ENCODE measurements at places on chromosomes 3 and 15. TPM values are rescaled to one million over a fixed set of nuclear protein-coding genes. Genes with fewer than 3 reads are reported as not detected.

PLCL2 gene
- 21.9 TPM for total RNA-seq

HIGD2B gene
- not detected for total RNA-seq

MNS1 gene
- total RNA-seq, result 2.4 TPM

SERPINI2 gene
- total RNA-seq, result 1.6 TPM

POTEB gene
- total RNA-seq, result not detected

SST gene
- not detected for total RNA-seq

TM4SF4 gene
- total RNA-seq, result not detected

PRICKLE2 gene
- 35.1 TPM for total RNA-seq

SLC2A2 gene
- total RNA-seq, result not detected

HTR3E gene
- total RNA-seq, result not detected

TIMP4 gene
- 27.4 TPM for total RNA-seq

NCEH1 gene
- total RNA-seq, result 23.9 TPM

TXNRD3 gene
- total RNA-seq, result 16.4 TPM

FILIP1L gene
- 19.8 TPM for total RNA-seq
